NCI-H748 treated with DMSO at 0.1 percent for 48 hours (cell line): ENCODE measurements at places on chromosomes 3 and 15.
A peak's percentile ranks its signal among the peaks of the same experiment; 100 is the strongest.

DNA sequence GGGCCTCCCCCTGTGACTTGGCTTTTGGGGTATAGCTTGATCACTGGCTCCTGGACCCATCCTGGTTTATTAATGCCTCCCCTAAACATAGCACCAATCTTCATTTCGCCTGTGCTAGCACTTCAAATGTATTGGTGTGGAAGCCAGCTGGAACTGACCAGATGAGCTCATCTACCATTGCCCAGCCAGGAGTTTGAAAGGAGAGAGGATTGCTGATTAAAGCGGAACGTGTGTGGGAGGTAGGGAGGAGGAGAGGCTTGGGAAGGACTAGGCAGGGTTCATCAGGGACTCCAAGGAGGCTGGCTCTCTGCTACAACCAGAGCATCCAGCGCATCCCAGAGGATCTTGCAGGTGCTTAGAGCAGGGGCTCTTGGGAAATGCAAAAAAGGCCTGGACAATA, 34.4 kb upstream of the TLE3 start:
- no peak for DNase-seq

DNA sequence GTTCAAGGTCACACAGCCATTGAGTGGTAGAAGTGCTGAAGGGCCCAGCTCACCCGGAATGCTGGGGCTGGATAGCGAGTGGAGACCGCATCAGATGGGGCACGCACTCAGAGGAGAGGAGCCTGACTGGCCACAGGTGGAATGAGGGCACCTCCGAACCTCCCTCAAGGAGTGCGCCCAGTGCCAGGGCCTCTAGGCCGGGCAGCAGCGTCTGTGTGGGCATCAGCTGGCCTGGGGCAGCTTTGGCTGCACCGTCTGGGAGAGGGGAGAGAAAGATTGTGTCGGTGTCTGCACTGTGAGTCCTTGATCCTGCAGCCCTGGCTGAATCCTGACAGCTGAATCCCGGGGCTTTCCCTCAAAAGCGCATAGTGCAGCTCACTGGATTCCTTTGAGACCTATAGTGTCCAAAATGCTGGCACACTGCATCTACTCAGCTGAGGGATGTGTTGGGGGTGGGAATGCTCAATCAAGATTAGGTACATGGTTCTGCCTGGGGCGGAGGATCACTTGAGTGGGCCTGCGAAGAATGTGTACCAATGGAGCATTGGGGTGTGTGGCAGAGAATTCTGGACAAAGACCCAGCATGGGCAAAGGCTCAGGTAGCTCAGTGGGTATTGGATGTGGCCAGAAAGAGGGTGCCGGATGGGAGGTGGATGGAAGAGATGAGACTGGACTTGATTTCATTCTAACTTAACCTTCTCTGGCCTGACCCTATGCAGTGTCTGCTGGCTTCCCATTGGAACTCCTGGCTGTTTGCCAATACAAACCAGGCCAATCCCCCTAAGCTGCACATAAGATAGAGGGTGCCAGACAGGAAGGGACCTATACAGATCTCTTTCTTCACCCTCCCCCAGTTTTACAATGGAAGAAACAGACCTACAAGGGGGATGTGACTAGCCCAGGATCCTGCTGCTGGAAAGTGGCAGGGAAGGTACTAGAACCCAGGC, 950 bp downstream of the ANKDD1A start:
- no peak for DNase-seq

- DNase-seq: no peak
Observed at GRCh38 chr3:15536856-15537255, 15.3 kb upstream of the COLQ start.

GRCh38 chr3:107206141-107206540, 171.1 kb upstream of the CCDC54 start:
- peak; percentile 16 for DNase-seq

GRCh38 chr3:3753416-3753815, 45.8 kb upstream of the LRRN1 start:
- no peak for DNase-seq

- no peak for DNase-seq
Observed at GRCh38 chr3:123279121-123279520, 77.4 kb downstream of the SEC22A start.

DNA sequence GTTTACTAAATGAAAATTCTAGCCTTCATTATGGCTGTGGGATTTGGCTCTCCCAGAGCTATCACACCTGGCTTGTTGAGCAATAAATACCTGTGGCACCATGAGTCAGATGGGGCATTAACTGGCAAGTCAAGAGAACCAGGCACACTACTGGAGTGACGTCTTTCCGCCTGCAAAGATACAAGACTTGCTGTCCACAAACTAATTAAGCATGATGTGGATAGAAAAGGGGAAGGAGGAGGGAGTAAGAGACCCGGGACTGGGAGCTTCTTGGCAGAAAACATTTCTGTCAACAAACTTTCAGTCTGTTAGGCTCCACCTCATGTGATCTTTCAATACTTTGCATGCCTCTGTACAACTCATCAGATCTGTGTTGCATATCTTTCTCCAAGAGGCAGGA, 56.5 kb downstream of the CLDN1 start:
- DNase-seq: no peak

DNA sequence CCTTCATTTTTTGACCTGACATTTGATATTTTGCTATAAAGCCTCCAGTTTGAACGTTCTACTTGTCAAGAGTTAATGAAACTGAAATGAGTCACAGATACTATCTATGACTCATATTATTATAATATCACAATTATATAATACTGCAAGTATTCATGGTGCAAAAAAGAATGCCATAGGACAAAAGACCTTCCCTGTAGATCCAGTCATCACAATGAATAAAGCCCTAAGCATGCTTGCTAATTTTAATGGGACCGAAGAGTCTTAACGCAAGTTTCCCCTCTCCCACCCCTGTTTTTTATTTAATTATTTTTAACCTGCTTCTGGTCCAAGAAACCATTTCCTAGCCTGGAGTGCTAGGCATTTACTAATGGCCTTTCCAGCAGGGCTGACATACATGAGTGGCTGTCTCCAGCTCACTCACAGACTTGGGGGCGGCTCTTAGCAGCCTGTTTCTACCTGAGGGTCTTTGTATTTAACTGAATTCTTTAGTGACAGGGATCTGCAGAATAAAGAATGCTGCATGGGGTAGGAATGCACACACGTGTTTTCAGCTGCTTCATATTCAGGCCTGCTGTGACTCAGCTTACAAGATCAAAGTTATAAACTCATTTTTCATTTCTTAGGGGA, 61.2 kb downstream of the THBS1 start:
- DNase-seq: no peak

GRCh38 chr3:22122567-22122966, 371.6 kb upstream of the ZNF385D start:
- no peak for DNase-seq

DNA sequence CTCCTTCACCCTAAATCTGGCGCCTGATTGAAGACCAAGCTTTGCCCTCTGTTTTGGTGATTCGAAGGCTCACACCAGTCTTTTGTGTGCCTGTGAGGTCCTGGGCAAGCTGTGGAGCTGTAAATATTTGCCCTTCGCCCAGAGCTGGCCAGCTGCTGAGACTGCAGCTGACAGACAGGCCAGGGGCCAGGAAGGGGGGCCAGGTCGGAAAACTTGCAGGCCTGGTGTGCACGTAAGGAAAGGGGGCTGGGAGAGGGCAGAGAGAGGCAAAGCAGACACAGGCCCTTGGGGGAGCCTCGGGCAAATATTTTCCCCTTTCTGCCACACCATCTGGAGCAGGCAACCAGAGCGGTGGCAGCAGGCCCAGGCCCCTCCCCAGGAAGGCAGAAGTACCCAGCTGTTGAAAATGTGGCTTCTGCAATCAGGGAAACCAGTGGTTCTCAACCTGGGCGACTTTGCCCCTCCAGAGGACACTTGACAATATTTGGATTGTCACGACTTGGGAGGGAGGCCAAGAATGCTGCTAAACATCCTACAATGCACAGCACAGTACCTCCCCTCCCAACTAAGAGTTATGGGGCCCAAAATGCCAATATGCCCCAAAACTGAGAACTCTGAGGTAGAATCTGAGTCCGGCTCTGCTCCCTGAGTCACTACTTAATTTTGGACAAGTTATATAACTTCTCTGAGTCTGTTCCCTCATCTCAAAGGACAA, 2.5 kb downstream of the PDZRN3 start:
- DNase-seq: peak; percentile 52

DNA sequence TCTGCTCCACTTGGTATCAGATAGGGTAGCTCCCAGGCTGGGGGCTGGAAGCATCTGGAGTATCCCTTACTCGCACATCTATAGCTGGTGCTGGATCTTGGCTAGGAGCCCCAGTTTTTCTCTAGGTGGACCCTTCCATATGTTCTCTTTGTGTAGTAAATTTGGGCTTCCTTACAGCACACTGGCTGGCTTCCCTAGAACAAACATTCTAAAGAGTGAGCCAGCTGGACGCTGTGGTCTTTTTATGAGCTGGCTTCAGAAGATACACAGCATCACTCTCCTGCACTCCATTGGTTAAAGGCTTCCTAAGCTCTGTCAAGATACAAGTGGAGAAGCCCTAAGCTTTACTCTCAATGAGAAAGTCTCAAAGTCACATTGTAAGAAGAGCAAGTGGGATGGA, 322.1 kb downstream of the WDR72 start:
- no peak for DNase-seq

DNA sequence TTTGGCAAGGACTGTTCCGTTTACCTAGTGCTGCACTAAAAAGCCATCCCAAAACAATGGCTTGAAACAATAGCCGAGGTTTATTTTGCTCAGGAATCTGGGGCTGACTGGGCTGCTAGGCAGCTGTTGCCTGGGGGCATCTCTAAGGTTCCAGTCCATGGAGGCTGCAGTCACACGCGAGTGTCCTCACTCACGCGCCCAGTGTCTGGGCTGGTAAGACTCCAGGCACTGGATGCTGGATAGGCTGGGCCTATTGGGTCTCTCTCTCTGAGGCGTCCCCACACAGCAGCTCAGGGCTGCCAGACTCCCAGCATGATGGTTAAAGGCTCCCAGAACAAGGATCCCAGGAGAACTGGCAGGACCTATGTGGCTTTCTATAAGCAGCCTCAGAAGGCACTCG, 34.2 kb downstream of the ALS2CL start:
- DNase-seq: no peak
